Activated CD4-positive, alpha-beta T cell treated with anti-CD3 and anti-CD28 coated beads, Interleukin-2, amount 50 U/mL, for 24 hours (primary cell): ENCODE measurements at places on chromosomes 2 and 18.

DNA sequence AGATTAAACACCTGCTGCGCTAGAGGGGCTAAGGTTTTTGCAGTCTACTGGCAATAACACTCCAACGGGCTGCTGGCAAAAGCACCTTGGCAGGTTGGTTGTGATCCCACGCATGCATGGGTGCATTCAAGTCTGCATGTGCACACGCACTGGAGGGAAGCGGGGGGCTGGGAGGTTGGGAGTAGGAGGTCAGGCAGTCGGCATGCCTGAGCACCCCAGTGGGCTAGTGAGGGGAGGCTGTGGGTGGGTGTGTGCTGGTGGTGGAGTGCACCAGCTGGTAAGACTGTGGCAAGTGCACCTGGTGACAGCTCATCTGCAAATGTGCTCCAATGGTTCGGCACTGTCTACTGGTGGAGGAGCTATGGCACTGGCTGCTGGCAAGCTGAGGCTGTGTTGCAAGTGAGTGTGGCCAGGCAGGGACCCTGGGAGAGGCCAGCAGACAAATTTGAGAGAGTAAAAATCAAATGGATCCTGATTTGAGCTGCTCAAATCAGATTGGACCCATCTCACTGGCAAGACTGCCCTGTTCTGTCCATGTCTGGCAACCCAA is 460.6 kb upstream of the DSEL start:
- DNase-seq, result no peak

- no peak for DNase-seq
Measured at GRCh38 chr2:69601179-69601612, 42.3 kb downstream of the AAK1 start.

DNA sequence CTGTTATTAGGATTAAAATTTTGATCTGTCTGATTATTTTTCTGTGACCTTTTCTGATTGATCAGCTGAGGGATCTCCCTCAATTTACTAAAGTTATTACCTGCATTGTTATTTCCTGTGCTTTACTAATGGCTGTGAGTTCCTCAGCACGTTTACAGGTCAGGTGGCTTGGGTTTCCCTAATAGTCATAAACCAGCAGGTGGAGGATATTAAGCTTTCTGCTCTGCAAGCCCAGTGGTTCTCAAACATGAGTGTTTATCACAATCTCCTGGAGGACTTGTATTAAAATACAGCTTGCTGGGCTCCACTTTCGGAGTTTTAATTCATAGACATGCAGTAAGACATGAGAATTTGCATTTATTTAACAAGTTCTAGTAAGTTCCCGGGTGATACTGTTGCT is 22.4 kb upstream of the UGP2 start:
- DNase-seq, result no peak

DNA sequence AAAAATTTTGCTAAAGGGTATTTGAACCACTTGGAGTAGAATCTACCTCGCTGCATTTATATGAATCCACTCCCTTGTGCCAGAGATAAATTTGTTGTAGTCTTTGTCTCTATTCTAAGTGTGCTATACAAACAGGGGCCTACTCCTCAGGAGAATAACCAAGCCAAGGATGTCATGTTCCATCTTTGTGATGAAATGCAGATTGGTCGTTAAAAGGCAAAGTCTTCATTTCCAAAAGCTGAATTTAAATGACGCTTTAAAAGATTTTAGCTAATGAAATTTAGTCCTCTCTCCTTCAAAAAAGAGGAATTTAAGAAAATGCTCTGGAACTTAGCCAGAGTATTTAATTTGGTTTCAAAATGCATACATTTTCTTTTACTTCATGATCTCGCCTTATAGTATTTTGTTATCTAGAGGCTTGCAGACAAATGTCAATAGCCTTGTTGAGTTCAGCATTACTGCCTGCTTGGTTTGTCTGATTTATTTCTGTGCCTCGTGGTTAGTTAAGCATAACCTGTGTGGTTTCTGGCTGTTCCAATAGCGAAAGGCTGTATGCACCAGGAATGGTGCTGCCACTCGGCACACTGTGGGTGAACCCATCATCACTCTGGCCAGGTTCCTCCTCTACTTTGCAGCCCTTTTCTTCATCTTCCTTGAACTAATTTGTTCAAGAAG is 417.6 kb downstream of the ZNF521 start:
- no peak for DNase-seq

GRCh38 chr18:9135912-9136314 is 668 bp upstream of the ANKRD12 start:
- DNase-seq, result peak; percentile 43

- DNase-seq, result no peak
Measured at GRCh38 chr2:25922501-25922900, 44.2 kb upstream of the ASXL2 start.

DNA sequence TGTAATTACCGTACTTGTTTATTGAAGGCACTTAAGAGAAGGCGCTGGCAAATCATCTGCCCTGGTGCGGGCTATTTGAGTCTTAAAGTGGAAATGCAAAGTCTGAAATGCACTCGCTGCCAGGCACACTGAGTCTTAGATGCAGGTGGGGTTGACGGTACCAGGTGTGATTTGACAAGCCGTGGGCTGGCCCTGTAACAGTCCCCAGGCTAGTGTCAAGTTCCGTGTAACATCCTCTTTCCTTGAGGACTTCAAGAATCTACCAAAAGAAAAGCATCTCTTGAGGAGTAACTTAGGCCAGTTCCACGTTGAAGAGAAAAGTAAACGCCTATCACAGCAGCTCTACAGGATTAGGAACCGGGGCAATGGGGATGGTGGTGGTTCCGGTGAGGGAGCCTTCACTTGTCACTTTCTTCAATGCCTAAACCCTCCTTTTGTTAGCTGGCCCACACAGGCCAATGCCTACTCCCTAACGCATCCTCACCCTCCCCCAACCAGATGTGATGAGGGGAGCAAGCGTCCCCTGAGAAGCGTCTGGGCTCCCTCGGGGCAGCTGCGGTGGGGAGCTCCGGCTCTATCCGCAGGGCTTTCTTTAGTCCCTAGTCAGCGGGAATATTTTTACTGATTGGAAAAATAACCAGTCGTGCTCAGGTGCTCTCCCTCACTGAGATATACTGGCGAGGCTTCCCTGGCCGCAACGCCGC is 1.5 kb upstream of the UGP2 start:
- no peak for DNase-seq

DNA sequence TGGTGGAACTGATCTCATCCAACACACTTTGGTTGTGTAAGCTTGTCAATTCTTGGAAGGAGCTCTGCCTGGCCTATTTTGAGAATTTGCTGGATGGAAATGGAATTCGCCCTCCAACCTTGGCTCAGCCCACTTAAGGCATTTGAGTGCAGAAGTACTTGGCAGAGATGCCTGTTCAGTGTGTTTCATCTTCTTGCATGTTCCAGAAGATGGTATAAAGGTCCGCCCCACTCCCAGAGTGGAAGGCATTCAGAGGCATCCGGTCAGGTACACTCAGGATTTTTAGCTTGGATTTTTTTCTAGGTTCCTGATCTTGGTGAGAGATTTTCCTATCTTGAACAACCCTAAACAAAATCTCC is 61.3 kb upstream of the TXNDC2 start:
- no peak for DNase-seq

- no peak for DNase-seq
Measured at GRCh38 chr2:240111253-240111652, 24.9 kb downstream of the COPS9 start.

- DNase-seq, result no peak
Measured at GRCh38 chr2:45889053-45889452, 237.6 kb downstream of the PRKCE start.

GRCh38 chr2:13056259-13056843 is 339.6 kb downstream of the TRIB2 start:
- DNase-seq, result no peak

GRCh38 chr2:231709981-231710798 is 1.9 kb downstream of the PTMA start:
- DNase-seq, result peak; percentile 86

DNA sequence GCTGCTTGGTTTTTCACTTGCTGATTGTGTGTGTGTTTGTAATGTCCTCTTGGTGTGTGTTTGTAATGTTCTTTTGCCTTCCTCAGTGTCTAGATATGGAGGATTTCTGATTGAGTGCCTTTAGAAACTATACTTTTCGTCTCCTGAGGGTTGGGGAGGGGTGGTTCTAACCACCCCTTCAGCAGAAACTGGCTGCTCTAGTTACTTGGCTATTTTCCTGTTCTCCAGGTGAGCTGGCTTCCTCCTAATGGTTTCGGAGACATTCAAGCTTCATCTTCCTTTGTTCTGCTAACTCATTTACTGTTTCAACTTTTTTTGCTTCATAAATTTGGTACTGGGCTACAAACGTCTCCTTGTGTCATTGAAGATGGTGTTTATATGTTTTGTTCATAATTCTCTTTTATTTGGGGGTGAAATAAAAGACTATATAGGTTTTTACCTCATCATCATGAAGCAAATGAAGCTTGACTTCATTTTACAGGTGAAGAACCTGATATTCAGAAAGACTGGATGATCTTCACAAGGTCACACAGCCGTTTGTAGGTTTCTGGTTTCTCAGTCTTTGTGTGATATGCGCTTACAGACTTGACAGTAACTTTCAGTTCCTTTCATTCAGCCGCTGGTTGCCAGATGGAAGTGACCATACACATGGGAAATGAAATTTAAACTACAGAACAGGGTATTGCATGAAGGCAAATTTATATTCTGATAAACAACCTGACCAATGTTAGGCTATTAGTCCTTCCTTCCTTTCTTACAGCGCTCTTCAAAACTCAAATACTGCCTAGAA is 238.5 kb downstream of the GALR1 start:
- no peak for DNase-seq

GRCh38 chr2:207472343-207473048 is 57.3 kb upstream of the CREB1 start:
- no peak for DNase-seq

GRCh38 chr18:25349131-25349925 is 2.6 kb downstream of the ZNF521 start:
- no peak for DNase-seq

DNA sequence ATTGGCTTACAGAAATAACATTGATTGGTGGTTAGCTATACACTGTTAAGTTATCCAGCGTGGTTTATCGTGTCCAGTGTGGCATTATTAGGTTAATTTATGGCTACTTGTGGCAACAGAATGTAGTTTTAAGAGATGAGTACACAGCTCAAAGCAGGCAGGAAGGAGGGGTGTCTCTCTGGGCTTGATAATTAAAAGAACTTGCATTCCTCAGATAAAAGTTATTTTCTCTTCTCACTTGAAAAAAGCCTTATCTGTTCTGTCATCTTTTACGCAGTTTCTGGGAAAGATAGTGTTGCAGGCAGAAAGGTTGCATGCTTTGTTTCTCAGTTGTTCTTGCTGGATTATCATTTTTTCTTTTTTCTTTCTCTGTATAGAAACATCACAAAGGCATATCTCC is 154.4 kb upstream of the COL3A1 start:
- DNase-seq, result no peak

DNA sequence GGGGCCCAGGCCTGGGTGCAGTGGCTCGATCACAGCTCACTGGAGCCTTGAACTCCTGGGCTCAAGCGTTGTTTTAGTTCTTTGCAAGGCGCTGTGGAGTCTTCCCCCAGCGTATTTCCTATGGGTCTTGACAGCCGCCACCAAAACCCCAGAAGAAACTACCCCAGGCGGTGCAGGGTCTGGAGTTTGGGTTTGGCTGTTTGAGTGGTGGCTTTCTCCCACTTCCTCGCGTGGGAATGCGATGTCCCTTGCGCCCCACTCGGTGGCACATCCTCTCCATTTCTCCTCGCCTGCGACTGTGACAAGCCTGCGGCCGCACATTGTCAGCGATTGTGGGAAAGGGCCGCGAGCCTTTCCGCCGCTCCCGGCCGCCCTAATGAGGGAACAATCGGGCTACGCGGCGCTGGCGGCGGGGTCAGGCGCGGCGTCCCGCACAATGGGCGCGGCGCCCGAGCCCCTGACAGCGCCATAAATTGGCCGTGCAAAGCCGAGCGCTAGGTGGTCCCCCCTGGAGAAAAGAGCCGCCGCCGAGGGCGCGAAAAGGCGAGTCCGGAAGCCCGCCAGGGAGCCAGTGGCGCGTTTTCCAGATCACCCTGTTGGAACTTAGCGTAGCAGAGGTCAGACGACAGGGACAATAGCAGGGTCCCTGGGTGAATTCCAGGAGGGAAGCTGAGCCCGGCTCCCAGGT is 194.9 kb upstream of the POU3F3 start:
- no peak for DNase-seq

DNA sequence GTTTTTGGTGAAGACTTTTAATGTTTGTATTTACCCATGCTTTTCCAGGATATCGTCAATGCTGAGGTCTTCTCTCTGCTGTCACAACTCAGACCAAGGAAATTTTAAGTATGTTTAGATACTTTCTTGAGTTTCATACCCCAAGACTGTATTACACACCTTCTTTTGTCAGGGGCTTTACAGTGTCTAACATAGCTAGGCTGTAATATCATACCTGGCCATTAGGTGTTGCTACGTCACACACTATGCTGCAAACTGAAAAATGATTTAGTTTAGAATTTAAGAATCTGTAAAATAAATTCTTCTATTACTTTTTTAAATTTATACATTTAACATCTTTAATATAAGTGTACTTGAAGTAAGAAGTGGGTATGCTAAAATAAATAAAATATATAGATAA is 358.4 kb upstream of the NRP2 start:
- no peak for DNase-seq

DNA sequence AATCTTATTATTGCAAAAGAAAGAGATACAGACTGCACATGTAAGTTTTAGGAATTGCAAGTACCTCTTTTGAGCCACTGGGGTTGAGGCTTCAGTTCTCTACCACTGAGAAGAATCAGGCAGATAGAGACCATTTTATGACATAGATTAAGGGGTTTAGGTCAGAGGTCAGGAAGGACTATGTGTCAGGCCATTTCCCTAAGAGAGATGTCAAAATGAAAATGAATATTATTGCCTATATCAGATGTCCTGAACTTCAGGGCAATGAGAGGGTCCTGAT is 113.7 kb downstream of the GATA6 start:
- DNase-seq, result no peak

DNA sequence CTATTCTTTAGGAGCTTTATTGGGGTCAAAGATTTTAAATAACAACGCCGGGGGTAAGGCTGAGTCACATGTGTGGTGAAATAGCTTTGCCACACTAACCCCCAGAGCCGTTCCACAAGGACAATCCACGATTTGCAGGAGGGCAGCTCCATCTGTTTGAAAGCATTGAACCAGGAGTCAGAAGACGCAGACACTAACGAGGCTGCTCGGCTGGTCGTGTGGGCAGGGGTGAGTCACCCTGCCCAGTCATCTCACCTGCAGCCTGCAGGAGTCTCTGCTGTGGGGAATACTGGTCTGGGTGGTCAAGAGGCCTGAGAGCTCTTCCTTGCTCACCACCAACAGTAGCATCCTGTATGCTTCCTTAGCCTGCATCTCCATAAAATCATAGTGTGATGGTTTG is 149.2 kb upstream of the NCK2 start:
- no peak for DNase-seq

DNA sequence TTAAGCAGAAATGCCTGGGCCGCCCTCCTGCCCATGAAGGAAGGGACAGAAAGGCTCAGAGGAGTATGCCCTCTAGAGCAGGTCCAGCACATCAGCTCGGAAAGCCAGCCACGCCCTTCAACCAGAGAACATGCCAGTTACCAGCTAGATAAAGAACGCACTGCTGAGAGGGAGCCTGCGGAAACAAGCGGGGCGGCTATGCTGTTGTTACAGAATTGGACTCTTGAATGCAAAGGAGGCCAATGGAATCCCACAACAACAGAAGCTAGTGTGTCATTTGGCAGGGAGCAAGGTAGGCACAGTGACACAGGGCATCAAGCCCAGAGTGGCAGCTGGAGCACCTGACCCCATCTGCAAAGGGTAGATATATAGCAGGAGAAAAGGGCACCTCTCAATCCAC is 242.9 kb upstream of the ID2 start:
- no peak for DNase-seq

- DNase-seq, result no peak
Measured at GRCh38 chr2:26054598-26055348, 20.9 kb downstream of the RAB10 start.

GRCh38 chr2:237026981-237027711 is 58.5 kb upstream of the COPS8 start:
- peak; percentile 7 for DNase-seq
